Activated CD4-positive, alpha-beta T cell treated with anti-CD3 and anti-CD28 coated beads, Interleukin-2, amount 10 ng/mL, durations not matched to agents 7 days and 5 days (primary cell): ENCODE measurements at places on chromosomes 6 and 20.
A peak's percentile ranks its signal among the peaks of the same experiment; 100 is the strongest.

GRCh38 chr6:158467923-158468322, 92.0 kb upstream of the TMEM181 start:
- DNase-seq, result no peak

DNA sequence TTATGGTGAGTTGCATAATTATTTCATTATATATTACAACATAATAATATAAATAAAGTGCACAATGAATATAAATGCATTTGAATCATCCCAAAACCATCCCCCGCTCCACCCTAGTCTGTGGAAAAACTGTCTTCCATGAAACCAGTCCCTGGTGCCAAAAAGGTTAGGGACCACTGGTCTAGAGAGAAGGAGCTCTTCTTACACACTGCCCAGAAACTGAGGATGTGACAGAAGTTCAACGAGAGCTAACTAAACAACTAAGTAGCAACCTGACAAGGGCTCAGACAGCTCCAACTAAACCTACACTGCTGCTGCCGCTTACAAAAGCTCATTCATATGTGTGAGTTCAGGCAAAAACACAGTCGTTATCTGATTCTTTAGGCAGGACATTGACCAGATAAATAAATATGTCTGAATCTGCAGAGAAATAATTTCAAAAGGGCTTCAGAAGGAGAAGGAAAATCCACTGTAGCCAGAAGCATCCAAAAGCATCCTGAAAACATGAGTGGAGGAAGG, 125.9 kb downstream of the ATXN1 start:
- DNase-seq, result no peak

GRCh38 chr20:19602675-19603375, 155.2 kb upstream of the RIN2 start:
- DNase-seq, result no peak

- DNase-seq, result no peak
These were observed 149.8 kb downstream of the SH3BGRL2 start for GRCh38 chr6:79780881-79781280.

DNA sequence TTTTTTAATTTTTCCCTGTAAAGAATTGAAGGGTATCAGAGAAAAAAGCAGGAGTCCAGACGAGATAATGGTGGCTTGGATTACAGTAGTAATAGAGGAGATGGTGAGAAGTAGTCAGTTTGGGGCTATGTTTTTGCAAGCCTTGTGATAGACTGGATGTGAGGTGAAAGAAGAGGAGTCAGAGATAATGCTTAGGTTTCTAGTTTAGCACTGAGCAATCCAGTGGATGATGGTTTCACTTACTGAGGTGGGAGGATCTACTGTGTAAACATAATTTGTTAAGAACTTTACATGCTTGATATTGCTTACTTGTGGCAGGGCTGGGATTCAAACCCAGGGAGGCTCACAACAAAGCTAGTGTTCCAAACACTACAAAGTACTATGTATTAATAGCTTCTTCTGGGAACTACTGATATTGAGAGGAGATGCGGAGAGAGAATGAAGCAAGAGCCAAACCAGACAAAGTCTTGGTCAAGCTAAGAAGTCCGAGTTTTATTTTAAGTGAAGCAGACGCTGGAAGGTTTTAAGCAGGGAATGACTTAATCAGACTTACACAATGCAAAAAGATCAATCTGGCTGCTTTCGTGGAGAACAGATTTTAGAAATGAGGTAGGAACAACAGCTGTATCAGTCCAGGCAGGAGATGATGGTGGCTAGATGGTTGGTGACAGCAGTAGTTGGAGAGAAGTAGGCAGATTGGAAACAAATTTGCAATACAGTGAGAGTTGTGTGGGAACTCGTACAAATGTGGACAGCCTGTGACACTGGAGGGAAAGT, 58.0 kb downstream of the ZFAND3 start:
- DNase-seq, result no peak

DNA sequence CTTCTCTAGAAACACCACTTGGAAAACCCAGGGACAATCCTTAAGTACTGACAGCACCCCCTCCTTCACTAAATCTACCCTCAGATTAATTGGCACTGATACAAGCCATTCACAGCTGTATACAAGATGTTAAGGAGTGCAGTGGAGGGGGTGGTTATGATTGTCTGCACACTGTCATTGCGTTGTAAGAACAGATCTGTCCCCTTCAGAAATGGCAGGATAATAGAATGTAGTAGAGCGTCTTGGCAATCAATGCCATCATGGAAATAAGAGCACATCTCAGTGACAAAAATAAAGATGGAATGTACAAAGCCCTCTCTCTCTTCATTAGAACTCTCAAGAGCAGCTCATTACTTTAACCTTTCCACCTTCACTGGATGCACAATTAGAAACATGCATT, 324.9 kb upstream of the TBX18 start:
- no peak for DNase-seq

DNA sequence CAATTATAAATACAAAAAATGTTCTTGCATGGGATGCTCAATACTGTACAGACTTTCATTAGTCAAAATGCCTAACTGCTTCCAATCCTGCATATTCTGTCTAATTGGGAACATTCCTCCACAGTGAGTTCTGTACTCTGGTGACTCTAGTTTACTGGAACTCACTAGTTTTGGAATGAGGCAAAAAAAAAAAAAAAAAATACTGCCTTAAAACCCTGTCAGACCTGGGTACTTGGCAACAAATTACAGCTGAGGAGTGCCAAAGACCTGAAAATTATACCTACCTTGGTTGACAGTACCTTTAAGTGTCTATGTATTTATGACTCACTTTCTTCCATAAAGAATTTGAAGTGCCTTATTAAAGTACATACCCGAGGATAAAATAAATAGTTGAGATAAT, 276.7 kb downstream of the FARS2 start:
- DNase-seq, result no peak

DNA sequence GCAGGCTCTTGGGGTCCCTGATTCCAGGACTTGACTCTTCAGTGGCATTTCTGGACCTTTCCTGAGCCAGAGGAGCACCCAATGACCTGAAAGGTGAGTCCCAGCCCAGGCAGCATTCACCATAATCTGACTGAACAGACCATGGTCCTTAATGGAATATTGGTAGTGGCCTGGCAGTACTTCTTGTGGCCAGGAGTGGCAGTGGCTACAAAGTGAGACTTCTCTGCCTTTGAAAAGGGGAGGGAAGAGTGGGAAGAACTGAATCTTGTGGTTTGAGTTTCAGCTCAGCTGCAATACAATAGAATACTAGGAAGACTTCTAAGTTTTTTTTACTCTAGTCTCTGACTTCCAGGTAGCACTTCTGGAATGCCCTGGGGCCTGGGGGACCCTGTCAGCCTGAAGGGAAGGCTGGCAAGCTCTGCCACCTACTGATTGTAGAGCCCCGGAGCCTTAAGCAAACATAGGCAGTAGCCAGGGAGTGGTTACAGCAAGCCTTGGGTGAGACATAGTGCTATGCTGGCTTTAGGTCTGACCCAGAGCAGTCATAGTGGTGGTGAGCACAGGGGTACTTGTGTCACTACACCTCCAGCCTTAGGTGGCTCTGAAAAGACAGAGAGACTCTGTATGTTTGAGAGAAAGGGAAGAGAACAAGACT, 674.2 kb upstream of the MANEA start:
- no peak for DNase-seq

GRCh38 chr20:37525810-37526209, 1.9 kb downstream of the BLCAP start:
- no peak for DNase-seq

GRCh38 chr20:51368461-51369211, 173.9 kb downstream of the NFATC2 start:
- DNase-seq, result no peak

DNA sequence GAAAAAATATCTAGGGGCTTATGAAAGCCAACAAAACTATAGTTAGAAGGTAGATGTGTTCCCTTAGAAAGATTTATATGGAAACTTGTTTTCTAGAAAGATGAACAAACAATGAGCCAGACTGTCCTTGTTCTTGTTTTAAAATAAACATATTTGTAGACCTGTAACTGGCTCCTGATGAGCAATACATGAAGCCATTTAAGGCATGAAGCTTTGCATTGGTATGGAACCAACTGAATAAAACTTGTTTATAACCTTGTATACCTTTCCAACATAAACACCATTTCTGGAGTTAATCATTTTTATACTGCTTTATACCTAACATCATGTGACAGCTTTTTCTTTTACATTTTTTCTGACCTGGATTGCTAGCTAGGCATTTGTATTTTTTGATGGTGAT, 247.8 kb downstream of the PRL start:
- DNase-seq, result no peak

DNA sequence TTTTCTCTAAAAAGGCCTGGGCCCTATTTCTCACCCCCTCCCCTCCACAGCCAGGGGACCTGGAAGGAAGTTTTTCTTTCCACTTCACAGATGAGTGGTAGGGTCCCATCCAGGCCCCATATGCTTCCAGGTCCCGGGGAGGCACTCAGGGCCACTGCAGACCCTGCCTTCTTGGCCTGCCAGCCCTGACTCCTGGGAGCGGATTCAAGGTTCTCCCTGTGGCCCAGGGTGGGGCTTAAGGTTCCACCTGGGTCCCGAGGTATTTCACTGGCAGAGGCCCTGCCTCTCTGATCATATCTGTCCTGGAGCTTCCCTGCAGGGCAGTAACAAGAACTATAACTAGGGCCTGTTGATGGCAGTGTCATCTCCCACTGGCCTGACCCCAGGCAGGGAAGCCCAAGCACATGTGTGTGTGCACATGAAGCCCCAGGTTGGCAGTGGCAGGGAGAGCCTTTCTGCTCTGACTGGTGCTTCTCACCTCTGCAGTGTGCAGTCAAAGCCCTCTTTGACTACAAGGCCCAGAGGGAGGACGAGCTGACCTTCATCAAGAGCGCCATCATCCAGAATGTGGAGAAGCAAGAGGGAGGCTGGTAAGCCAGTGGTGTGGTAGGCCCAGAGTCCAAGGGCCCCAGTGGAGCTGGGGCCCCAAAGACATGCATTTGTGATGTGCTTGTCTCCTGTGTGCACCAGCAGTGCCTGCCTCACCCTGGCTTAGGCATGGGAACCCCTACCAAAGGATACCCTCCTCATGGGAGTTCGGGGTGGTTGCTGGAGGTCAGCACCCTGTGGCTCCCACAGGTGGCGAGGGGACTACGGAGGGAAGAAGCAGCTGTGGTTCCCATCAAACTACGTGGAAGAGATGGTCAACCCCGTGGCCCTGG, 31.2 kb downstream of the PLCG1 start:
- no peak for DNase-seq

DNA sequence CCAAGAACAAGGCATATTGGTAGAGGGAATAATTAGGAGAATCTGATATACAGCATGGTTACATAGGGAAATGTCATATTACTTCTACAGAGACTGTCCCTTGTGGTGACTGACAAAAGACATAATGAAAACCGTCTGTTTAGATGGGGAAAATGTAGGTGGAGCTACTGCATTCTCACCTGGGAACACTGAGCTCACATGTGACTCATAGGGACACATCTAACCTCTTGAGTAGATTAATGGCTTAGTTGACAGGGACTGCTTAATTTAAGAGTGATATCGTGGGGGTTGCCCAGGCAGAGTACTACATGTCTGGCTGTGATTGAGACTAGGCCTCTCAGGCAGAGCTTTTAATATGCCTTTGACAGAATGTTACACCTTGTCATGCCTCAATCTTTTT, 235.3 kb upstream of the ZFP64 start:
- DNase-seq, result no peak

GRCh38 chr6:91669154-91669870, 1082.4 kb upstream of the MAP3K7 start:
- DNase-seq, result no peak

- no peak for DNase-seq
These were observed 61.1 kb upstream of the TGM3 start for GRCh38 chr20:2234598-2235191.

- DNase-seq, result no peak
These were observed 11.1 kb downstream of the GLP1R start for GRCh38 chr6:39059496-39060310.

- no peak for DNase-seq
These were observed 76.1 kb downstream of the IRF4 start for GRCh38 chr6:467671-468082.

GRCh38 chr6:16522937-16523336, 238.3 kb downstream of the ATXN1 start:
- DNase-seq, result no peak

GRCh38 chr6:42372699-42373098, 79.0 kb downstream of the TRERF1 start:
- no peak for DNase-seq

DNA sequence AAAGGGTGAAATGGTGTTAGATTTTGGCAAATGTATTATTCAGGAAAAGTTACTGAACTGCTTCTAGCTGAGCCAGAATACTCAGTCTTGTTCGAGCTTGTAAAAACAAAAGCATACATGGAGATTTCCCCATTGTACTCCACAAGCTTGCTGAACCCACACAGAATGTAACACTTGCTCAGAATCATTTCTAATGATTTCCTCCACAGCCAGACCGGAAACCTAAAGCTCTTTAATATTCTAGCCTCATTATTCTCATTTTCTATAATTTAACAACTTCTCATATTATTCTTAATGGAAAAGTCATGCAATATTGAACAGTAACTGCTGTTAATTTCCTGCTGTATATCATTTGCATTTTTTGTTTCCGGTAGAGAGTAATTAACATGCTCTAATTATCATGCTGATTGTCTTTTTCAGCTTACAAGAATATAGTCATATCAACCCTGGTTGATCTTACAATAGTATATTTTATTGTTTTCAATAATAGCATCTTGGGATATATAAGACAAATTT, 1387.5 kb upstream of the EYS start:
- DNase-seq, result no peak

DNA sequence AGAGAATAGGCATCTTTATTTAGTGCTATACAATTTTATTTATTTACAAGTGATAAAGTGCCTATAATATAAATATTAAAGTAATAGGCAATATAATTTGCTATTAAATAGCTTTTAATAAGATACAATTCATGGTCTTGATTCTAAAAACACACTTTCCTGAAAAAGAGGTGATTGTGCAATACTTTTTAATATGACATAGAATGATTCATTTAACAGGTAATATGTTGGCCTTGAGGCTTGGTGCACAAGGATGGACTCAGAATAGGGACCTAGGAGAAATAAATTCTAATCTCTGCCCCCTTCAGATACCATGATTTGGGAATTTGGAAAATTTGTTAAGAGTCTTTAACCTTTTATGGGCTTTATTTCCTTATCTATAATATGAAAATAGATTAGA, 149.9 kb upstream of the FUT9 start:
- DNase-seq, result no peak

- DNase-seq, result peak; percentile 29
These were observed 6.2 kb downstream of the CST11 start for GRCh38 chr20:23446505-23446904.

DNA sequence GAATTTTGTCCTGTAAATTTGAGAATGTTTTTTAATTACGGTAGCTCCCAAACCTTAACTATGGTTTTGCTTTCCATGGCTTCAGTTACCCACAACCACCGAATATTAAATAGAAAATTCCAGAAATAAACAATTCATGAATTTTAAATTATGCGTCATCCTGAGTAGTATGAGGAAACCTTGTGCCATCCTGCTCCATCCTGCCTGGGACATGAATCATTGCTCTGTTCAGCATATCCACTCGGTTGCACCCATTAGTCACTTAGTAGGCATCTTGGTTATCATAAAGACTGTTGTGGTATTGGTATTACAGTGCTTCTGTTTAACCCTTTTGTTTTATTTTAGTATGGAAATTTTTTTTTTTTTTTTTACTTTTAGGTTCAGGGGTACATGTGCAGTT, 39.7 kb downstream of the KCNS1 start:
- no peak for DNase-seq
